ENCODE measurements at places on chromosomes 7 and 10. TPM values are rescaled to one million over a fixed set of nuclear protein-coding genes. Genes with fewer than 3 reads are reported as not detected.

Gene CTTNBP2
- polyA plus RNA-seq, result 1.5 TPM

Gene CPN1
- polyA plus RNA-seq, result not detected

Gene CBX3
- 150 TPM for polyA plus RNA-seq

Gene CALD1
- 93.4 TPM for polyA plus RNA-seq

Gene PAX4
- polyA plus RNA-seq, result not detected

Gene SEMA3D
- 12.3 TPM for polyA plus RNA-seq

Gene TCAF2
- polyA plus RNA-seq, result 22.4 TPM

Gene HOXA2
- 0.99 TPM for polyA plus RNA-seq

Gene NEUROG3
- not detected for polyA plus RNA-seq

Gene CALCR
- polyA plus RNA-seq, result 11.0 TPM

All from hindlimb muscle (tissue), 1 donor.